ENCODE measurements at places on chromosomes 12 and 14.

GRCh38 chr12:40648519-40648918, 43.7 kb upstream of the CNTN1 start:
- no peaks in the 10 kb centered on the region for H3K27me3 ChIP-seq
- no peaks in the 10 kb centered on the region for H3K36me3 ChIP-seq
- DNase-seq: no peak
- H3K4me1 ChIP-seq: no peaks in the 10 kb centered on the region
- no peak overlapping the region for H3K27ac ChIP-seq
- no peak overlapping the region for H3K4me3 ChIP-seq

- H3K27ac ChIP-seq: no peak overlapping the region
- peaks cover 15% of the 10 kb centered on the region for H3K4me1 ChIP-seq
- no peak for DNase-seq
Measured at GRCh38 chr14:23171222-23171975, 12.1 kb downstream of the SLC7A8 start.

GRCh38 chr12:62116986-62117385, 143.2 kb upstream of the USP15 start:
- no peaks in the 10 kb centered on the region for H3K27me3 ChIP-seq
- no peak overlapping the region for H3K27ac ChIP-seq
- H3K4me3 ChIP-seq: no peak overlapping the region
- H3K36me3 ChIP-seq: no peaks in the 10 kb centered on the region
- H3K4me1 ChIP-seq: no peaks in the 10 kb centered on the region

GRCh38 chr14:73896521-73896920, 9.9 kb downstream of the ZNF410 start:
- H3K4me3 ChIP-seq: no peak overlapping the region
- no peak for DNase-seq
- no peaks in the 10 kb centered on the region for H3K27me3 ChIP-seq
- peaks cover 16% of the 10 kb centered on the region for H3K36me3 ChIP-seq

- DNase-seq: no peak
- no peaks in the 10 kb centered on the region for H3K36me3 ChIP-seq
- H3K4me1 ChIP-seq: no peaks in the 10 kb centered on the region
- peaks cover 5% of the 10 kb centered on the region for H3K27me3 ChIP-seq
- no peak overlapping the region for H3K4me3 ChIP-seq
Measured at GRCh38 chr12:41924111-41924510, 220.6 kb downstream of the GXYLT1 start.

- no peaks in the 10 kb centered on the region for H3K36me3 ChIP-seq
- H3K4me1 ChIP-seq: no peaks in the 10 kb centered on the region
- no peaks in the 10 kb centered on the region for H3K27me3 ChIP-seq
- DNase-seq: no peak
Measured at GRCh38 chr14:99871771-99872170, 78.6 kb downstream of the EML1 start.

DNA sequence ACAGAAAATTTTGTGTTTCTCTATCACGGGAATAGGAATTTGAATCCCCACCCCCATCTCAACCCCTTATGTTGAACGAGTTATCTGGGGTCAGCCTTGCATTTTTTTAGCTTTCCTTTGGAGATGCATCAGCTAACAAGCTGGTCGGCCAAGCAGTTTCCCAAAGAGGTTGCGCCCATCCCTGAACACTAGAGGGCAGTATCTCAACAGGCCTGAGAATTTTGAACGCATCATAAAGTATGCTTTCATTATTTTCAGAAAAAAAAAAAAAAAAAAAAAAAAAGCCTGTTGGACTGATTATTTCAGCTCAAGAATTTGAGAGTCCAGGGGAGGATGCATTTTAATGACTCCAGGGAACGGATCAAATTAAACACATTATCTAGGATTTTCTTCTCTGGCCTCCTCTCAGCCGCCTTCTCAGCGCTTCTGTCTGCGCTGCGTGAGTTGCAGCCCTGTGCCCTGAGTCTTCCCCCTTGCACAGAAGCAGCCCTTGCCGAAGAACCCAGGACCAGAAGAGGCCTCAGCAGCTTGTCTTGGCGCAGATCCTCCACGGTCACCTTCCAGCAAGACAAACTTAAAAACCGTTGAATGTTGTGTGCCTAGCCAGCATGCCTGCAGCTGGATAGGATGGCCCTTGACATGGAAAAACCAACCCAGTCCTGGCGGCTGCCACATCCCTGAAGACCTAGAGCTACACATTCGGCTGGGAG, 76.6 kb upstream of the GZMB start:
- H3K36me3 ChIP-seq: no peaks in the 10 kb centered on the region
- H3K27me3 ChIP-seq: peaks cover 4% of the 10 kb centered on the region
- H3K4me1 ChIP-seq: peaks cover 7% of the 10 kb centered on the region
- DNase-seq: peak; percentile 71

GRCh38 chr14:96272777-96273473, 16.9 kb downstream of the BDKRB1 start:
- H3K36me3 ChIP-seq: no peaks in the 10 kb centered on the region
- H3K27me3 ChIP-seq: no peaks in the 10 kb centered on the region
- no peak for DNase-seq
- no peak overlapping the region for H3K27ac ChIP-seq

DNA sequence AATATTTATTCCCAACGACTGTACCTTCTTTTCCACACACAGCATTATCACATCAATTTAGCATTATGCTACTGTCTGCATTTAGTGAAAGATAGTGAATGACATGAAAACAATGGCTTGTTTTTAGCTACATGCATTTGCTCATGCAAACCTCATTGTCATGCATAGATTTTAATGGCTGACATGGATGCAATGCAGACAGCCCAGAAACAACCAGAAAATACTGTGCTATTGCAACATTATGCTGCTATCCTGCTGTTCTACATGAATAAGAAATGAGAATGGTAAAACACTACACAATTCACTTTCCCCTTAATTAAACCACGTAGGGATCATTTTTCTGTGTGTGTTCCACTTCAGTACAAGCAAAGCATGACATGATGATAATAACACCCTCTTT, 90.8 kb downstream of the LIN7A start:
- H3K27me3 ChIP-seq: no peaks in the 10 kb centered on the region
- H3K4me3 ChIP-seq: no peak overlapping the region
- H3K4me1 ChIP-seq: no peaks in the 10 kb centered on the region

- H3K36me3 ChIP-seq: no peaks in the 10 kb centered on the region
- peaks cover 10% of the 10 kb centered on the region for H3K4me1 ChIP-seq
- H3K27me3 ChIP-seq: no peaks in the 10 kb centered on the region
- H3K4me3 ChIP-seq: no peak overlapping the region
- H3K27ac ChIP-seq: no peak overlapping the region
Measured at GRCh38 chr14:77864085-77864484, 64.2 kb downstream of the ADCK1 start.

DNA sequence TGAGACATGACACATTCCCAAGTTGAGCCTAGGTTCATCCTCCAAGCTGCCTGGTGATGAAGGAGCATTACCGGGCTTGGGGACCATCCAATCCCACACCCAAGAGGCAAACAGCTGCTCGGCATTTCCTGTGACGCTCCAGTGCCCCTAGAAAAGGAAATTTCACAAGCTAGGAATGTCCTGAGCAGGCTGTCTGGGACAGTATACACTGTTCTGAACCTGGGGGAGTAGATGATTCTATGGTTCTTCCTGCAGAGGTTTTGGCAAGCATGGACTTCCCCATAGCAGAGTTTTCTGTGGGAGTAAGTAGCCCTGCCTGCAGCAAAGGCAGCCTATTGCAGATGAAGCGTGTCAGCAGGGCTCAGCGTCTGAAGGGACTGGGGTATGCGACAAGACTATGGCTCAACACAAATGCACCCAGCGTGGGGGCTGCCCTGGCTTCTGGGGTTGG, 47.4 kb upstream of the SRSF5 start:
- peaks cover 33% of the 10 kb centered on the region for H3K4me1 ChIP-seq
- H3K27ac ChIP-seq: no peak overlapping the region
- no peaks in the 10 kb centered on the region for H3K27me3 ChIP-seq
- no peak for DNase-seq

DNA sequence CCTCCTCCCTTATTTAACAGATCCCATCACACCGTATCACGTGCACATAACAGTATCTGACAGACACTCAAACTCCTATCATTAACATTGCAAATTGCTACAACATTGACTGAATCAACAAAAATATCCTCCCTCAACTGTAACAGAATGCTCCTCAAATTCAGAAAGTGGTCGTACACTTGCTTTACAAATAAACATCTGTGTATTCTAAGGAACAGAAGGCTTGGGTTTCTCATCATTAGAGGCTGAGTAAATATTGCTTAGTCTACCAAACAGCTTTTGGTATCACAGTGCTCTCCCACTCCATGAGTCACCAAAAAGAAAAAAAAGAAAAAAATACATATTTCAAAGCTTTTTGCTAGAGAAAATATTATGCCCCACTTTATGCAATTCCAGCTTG, 23.9 kb downstream of the FERMT2 start:
- H3K36me3 ChIP-seq: no peaks in the 10 kb centered on the region
- peaks cover 85% of the 10 kb centered on the region for H3K4me1 ChIP-seq
- H3K4me3 ChIP-seq: no peak overlapping the region
- DNase-seq: peak; percentile 45
- no peaks in the 10 kb centered on the region for H3K27me3 ChIP-seq
- H3K27ac ChIP-seq: peak overlapping the region; percentile 35

DNA sequence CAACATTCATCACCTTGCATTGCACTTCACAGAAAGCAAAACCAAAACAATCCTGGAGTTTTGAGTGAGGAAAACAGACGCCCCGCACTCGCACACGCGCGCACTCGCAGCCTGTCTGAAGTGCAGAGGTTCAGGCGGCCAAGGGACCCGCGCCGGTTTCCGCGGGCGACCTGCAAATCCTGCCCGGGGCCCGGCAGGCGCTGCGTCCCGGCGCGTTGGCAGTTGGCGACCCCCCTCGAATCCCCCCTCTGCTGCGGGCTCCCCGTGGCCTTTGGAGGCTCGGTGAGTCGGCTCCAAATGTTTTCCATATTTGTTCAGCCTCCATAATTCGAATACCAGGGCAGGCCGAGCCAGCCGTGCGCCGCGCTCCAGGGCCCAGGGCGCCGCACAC, at the start of gene SSPN:
TSS of gene SSPN (plus strand) at position 324 of the 391 bp plus-strand sequence. CDS start 100 bp downstream, outside the sequence.
- H3K4me3 ChIP-seq: peak within 1 kb of the TSS; percentile 69
- H3K27ac ChIP-seq: no peak within 1 kb of the TSS
- DNase-seq: no peak
- no peaks in the 10 kb centered on the region for H3K4me1 ChIP-seq
- no peaks in the 10 kb centered on the region for H3K36me3 ChIP-seq

DNA sequence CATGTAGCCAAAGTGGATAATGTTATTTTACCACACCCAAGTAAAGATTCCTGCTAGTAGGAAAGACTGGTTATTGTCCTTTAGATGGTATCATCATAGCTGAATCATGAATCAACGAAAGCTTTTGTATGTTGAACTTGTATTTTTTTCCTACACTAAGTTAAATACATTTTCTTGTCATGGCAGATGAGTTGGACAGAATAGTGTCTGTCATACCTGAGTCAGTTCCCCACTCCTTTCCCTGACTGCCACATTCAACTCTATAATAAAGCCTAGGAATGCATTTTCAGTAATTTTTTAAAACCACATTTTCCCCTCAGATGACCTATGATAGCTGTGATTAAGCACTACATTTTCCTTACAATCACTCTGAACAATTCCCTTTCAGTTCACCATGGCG, 9.3 kb upstream of the PTHLH start:
- H3K4me1 ChIP-seq: no peaks in the 10 kb centered on the region
- H3K27ac ChIP-seq: no peak overlapping the region
- no peak for DNase-seq

DNA sequence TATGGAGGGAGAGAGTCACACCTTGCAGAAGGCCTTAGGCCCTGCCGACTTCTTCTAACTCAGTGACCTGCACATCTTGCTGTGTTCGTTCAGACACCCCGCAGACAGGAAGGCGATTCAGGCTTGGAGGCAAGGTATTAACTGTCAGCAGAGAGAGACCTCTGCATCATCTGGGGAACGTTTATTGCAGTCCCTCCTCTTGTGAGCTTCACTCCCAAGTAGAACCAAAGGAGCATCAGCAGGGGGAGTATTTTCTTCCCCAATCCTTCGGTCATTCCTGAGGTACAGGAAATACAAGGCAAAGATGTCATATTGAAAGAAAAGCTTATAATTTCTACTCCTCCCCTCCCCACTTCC, 217.9 kb downstream of the CRADD start:
- no peak overlapping the region for H3K27ac ChIP-seq
- DNase-seq: no peak
- H3K36me3 ChIP-seq: no peaks in the 10 kb centered on the region
- H3K27me3 ChIP-seq: 0 out of 2 replicates have a peak, but pooled peaks cover 1% of the 10 kb centered on the region
- H3K4me1 ChIP-seq: no peaks in the 10 kb centered on the region

DNA sequence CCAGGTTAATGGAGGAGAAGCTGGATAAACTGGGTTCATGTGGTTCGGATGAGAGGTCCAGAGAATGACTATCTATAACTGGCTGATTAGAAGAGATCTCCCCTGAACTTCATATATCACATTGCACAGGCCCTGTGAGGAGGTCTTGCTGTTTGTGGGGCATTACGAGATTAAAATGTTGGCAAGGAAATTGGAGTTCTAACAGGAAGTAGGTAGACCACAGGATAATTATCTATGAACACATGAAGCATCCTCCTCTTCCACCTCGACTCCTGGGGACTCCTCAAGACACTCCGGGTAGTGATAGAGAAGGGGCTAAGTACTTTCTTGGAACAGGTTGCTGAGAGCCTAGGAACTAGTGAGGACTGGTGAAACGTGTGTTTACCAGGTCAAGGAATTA, 418.8 kb downstream of the KCNH5 start:
- H3K4me1 ChIP-seq: no peaks in the 10 kb centered on the region
- no peak overlapping the region for H3K4me3 ChIP-seq
- H3K27me3 ChIP-seq: no peaks in the 10 kb centered on the region
- DNase-seq: no peak
- H3K36me3 ChIP-seq: no peaks in the 10 kb centered on the region

DNA sequence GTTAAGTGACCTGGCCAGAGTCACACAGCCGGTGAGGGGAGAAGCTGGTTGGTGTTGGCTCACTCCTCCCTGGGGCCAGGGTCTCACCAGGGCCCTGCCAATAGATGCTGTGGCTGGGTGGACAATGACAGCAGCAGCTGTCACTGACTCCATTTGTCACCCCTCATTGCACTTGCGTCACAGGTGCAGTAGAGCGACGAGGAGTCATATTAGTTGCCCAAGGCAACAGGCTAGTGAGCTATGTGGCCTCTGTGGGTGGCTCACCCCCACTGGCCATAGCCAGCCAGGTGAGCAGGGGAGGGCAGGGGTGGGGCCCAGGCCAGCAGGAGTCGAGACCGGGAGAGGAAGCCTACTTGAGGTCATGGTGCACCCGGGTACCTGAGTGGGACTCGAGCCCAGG, 9.7 kb downstream of the SLC25A47 start:
- H3K4me3 ChIP-seq: no peak overlapping the region
- peaks cover 20% of the 10 kb centered on the region for H3K36me3 ChIP-seq
- peaks cover 26% of the 10 kb centered on the region for H3K4me1 ChIP-seq
- no peaks in the 10 kb centered on the region for H3K27me3 ChIP-seq

GRCh38 chr12:1544996-1545700, 49.2 kb downstream of the FBXL14 start:
- no peak overlapping the region for H3K4me3 ChIP-seq
- no peaks in the 10 kb centered on the region for H3K36me3 ChIP-seq
- H3K4me1 ChIP-seq: peaks cover 15% of the 10 kb centered on the region
- DNase-seq: peak; percentile 7
- H3K27ac ChIP-seq: no peak overlapping the region

- no peak overlapping the region for H3K27ac ChIP-seq
- H3K4me1 ChIP-seq: no peaks in the 10 kb centered on the region
Measured at GRCh38 chr14:38074754-38075153, 132.9 kb upstream of the SSTR1 start.

All from HepG2 (cell line).